Pancreas (tissue), 10 donors: ENCODE measurements at places on chromosomes 4 and X.

DNA sequence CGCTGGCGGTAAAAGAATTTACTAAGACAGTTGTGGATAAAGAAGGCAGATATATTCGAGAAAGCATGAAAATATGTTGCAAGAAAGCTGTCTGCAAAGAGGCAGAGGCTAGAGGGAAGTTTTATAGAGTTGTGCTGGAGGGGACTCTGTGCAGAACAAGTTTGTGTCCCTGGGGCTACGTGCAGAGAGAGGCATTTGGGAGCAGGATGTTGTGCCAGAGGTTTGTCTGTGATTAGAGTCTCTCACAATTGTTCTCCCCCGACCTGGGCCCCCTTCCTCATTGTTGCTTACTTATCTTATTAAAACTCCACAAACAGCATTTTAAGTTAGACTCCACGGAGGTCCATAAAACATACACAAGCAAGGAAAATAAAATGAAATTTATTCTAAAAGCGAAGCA lies 831.3 kb downstream of the NLGN4X start:
- DNase-seq, result no peak

DNA sequence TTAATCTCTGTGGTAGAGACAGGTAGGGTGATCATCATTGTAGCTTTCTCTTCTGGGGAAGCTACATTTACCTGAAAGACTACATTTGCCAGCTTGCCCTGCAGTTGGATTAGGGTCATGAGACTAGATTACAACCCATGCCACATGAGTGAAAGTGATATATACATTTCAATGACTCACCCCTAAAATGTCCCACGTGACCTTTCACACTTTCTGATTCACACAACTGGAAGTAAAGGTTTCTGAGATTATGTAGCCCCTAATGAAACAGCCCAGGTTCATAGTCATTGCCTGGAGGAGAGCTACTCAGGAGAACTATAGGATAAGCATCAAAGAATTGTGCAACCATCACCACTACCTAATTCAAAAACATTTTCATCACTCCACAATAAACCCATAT lies 17.8 kb downstream of the PDCL2 start:
- no peak for DNase-seq

DNA sequence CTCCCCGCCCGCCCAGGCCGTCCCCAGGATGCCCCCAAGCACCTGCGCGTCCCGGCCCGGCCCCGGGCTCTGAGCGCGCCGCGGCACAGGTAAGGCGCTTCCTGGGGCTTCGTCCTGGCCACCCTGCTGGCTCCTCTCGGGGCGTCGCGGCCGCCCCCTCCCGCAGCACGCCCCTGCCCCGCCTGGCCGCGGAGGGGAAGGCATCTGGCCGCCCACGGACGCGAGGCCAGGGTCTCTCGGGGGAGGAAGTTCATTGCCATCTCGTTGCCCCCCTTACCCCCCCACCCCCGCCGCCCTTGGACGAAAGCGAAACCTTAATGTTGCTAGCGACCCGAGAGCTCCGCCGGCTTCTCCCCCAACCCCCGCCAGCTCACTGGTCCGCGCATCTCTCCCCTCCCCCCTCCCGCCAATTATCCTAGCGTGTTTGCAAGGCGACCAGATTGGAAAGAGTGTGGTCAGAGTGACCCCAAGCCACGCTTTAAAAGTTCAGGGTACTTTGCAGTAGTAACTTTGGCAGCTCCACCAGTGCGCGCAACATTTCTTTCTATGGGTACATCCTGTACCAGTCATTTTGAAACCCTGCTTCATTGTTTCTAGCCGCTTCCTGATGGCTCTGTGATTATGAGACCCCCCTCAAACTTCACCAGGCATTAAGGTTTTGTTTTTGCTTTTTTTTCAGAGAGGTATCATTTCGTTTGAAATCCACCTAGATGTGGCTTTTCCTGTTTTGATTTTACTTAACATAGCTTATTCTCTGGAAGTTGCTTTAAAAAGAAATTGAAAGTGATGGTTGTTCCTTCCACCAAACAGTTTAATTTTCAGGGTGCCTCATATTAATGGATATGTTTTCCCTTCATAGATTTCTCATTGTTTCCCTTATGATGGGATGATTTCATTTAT lies 626 bp downstream of the TBC1D1 start:
- DNase-seq, result peak; percentile 7

DNA sequence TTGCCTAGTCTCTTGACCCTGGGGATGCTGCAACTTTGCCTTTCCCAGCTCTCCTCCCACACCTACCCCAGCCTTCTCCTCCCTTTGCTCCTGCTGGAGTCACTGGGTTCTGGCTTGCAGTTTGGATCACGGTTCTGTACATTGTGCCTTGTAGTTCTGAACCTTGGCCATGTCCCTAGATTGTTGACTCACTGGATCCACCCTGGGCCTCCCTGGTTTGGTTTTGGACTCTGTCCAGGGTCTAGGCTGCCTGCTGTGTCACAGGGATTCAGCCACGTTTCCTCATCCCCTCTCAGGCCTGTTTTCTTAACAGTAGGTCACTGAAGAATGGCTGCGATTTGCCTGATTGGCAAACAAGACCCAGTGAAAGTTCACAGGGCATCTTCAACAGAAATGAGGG lies 11.5 kb upstream of the GABRE start:
- DNase-seq, result no peak

DNA sequence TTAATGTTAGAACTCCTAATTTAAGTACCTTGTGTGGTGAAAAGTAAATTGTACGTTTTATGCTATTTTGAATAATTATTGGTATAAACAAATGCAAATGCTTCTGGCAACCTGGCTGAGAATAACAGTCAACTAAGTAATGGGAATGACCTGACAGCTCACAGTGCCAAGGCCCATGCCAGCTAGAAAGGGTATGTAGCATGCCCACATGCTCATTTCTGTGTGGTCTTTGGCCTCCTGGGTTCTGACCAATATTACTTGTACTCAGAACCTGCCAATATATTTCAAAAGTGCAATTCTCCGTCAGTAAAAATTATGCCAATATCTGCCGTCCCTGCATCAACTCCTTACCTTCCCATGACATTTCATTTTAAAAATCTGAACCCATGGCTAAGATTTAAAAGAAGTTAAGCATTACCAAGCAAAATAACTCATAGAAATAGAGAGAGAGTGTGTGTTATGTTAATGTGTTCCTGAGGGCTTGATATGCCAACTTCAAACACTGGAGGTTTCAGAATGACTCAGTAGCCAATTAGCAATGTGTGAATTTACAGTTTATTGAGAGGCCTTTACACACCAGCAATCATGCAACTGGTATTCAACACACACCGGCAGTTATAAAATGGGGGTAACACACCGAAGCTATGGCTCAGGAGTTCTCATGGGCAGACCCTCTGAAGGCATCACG lies 820.8 kb downstream of the FSTL5 start:
- DNase-seq, result no peak

- no peak for DNase-seq
Observed at GRCh38 chrX:10480861-10481260, 139.5 kb downstream of the MID1 start.

GRCh38 chr4:77273412-77273811 lies 116.4 kb downstream of the CCNG2 start:
- no peak for DNase-seq

DNA sequence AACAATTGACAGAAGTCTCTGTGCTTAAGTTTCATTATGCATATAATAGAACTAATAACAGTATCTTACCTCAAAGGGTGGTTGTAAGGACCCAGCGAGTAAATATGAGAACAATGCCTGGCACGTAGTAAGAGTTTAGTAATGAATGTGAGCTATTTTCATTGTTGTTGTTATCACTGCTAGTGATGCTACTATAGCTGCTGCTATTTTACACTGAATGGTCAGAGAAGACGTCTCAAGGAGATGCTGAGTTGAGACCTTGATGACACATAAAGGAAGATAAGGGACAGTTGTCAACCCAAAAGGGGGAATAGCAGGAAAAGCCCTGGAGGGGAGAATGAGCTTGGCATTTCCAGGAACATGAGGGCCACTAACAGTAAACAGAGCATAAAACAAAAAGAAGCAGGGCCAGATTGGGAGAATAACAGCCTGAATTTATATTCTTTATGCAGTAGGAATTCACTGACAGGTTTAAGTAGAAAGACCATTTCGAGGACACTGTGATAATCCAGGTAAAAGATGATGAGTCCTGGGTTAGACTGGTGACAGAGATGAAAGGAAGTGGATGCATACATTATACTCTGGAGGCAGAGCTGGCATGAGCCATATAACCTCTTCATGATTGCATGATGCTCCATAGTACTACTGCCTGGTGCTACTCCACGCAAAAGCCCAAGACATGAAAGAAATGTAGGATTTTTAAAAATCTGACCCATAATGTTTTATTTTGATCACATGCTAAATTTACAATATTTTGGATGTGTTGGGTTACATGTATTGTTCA lies 23.1 kb downstream of the ATP8A1 start:
- DNase-seq, result no peak
